Endothelial cell (in vitro differentiated cells): ENCODE measurements at places on chromosomes 2 and 18.

GRCh38 chr2:88027697-88028389 lies 11.5 kb upstream of the RNU2-63P start:
- DNase-seq, result no peak

DNA sequence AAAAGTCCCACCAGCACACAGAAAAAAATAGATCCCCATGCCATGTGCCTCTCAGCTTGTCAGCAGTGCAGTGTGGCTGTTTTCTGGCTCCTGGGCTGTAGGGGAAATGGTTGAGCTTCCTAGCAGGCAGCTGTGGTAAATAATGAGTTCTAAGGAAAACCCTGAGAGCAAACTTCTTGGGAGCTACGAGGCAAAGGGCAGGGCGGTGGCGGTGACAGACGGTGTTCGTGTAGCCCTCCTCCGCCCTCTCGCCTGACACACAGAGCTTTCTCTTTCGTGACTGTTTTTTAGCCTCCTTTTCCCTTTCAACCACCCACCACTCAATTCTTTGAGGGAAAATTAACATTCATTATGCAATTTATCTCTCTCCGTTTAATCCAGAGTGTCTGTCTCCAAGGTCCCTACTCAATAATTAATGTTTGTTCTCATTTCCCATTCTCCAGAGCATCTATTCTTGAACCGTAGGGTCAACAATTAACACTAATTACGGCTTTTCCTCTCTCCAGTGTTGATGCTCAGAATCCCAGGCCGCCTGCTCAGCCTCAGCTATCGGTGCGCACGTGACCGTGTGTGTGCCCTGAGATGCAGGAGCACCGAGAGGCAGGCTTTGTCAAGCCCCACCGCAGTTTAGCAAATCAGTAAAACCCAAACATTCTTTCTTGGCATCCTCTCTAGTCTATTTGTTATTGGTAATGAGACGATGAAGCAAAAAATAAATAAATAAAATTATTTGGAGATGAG lies 50.1 kb downstream of the KIAA2012 start:
- no peak for DNase-seq

DNA sequence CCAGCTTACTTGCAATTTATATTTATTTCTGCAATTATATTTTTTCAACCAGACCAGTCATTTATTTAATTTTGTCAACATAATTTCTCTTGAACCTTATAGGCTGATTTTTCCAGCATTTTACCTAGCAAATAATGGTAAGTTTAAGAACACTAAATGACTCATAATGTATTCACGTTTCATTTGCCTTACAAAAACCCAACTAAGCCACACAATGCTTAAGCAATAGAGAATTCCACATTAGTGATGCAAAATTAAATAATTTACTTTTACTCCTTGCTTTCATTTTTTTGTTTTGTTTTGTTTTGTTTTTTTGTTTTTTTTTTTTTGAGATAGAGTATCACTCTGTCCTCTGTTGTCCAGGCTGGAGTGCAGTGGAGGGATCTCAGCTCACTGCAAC lies 110.4 kb upstream of the VRK2 start:
- no peak for DNase-seq

DNA sequence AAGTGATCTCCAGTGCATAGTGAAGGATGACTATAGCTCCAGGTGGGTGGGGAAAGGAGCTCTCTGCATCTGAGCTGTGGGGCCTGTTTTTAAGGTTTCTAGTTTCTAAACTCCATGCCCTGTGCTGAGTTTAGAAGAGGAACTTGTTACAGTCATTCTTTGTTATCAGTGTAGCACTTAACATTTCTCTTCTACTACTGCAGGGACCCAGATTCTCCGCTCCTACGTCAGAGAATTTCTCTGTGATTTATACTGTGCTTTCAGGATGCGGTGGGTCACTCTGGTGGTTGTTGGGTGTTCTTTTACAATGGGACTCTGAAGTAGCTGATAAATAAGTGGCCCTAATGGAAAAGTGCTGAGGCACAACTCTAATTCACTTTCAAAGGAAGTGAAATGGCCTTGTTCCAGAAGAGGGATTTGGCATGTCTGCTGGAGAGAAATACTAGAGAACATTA lies 122.0 kb downstream of the WDSUB1 start:
- no peak for DNase-seq

DNA sequence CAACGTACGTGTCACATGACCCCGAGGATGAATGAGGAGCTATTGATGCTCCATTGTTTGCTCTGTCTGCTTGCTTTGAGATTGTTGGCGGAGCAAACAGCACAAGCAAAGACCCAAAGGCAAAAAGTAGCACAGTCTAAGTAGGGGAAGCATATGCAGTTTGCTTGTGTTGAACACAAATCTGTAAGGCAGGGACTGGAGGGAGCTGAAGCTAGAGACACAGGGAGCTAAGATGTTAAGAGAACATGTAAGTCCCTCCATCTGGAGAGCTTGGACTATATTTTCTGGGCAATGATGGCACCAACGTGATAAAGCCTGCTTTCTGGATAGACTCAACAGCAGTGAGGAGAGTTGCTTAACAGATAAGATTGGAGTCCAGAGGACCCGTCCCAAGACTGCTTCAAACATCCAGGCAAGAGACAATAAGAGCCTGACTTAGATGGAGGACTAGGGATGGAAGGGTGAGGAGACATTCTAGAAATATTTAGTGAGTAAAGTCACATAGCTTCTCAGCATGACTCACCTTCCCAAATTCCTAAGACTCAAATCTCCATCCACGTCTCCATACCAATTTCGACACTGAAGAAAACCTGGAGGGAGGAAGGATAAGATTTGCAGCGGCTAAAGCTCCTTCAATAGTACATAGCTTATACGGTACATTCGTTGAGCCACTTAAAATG lies 88.1 kb upstream of the KLF7 start:
- no peak for DNase-seq

DNA sequence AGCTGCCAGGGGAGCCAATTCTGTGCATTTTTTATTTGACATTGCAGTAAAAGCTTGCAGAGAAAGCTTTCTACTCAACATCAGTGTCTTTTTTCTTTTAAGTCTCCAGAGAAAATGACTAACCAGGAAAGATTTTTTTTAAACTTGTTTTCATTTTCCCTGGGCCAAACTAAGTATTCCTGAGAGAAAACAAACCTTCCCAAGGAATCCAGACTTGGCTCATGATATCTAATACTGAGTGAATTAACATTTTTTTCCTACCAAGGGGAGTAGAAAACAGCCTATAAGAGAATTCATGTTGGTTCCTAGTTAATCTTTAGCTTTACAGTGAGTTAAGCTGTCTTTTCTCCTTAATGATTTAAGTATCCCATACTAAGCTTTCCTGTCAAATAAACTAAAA lies 46.7 kb downstream of the DAPL1 start:
- no peak for DNase-seq

DNA sequence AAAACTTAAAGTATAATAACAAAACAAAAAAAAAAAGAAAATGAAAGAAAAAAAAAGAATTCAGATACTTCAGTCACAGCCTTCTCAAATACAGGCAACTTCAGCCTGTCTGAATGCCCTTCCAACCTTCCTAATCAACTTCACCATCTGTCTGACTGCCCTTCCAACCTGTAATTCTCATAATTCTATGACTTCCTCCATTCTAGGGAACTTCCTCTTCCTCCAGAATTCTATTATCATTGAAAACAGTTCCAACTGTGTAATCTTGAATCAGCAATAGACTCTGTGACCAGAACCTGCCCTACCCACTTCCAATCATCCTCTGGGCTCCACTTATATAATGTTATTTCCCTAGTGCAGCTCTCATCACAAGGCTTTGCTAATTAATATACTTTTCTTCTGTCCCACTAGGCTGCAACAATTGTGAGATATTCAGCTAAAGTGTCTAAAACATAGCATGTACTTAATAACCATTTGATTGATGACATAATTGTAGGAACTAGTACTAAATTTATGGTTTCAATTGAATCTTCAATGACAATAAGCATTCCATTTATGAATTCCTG lies 127.3 kb downstream of the UPP2 start:
- no peak for DNase-seq

DNA sequence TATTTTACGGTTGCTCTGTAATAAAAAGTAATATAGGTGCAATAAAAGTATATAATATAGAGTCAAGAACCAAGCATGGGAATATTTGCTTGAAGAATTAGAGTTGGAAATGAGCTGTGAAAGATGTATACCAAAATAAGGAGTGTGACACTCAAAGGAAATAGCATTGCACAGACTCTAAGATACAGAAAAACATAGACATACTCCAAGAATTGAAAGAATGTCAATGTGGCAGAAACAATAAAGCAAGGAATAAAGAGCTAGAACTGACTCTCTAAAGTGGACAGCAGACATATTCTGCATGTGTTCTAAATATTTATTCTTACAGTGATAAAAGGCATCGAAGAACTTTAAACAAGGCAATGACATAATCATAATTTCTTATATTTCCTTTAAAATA lies 561.1 kb upstream of the SETBP1 start:
- no peak for DNase-seq

GRCh38 chr18:57150828-57151227 lies 3.9 kb downstream of the BOD1L2 start:
- DNase-seq, result peak; percentile 6

- no peak for DNase-seq
These were observed 105.0 kb upstream of the CCDC150 start for GRCh38 chr2:196534495-196534894.

GRCh38 chr2:30264274-30264673 lies 32.9 kb downstream of the LBH start:
- no peak for DNase-seq

GRCh38 chr18:58894930-58895329 lies 30.3 kb downstream of the ZNF532 start:
- DNase-seq, result no peak

- no peak for DNase-seq
These were observed 7.4 kb upstream of the RAB1A start for GRCh38 chr2:65137197-65137775.

DNA sequence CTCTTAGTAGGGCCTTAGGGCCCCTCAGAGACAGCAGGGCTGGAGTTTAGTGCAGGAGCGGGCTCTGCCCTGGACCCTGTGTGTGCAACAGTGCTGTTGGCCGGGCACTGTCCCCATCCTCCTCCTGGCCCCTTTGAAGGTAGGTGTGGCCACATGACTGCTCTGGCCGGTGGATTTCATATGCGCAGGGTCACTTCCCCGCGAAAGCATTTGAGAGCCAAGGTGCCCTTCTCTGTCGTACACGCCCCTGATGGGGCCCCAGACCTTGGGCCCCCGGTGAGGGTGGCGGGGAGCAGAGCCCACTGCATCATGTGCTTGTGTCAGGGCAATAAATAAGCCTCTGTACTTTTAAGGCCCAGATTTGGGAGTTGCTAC lies 15.5 kb downstream of the TMEM177 start:
- no peak for DNase-seq
